ENCODE measurements at places on chromosomes 6 and 20. TPM values are rescaled to one million over a fixed set of nuclear protein-coding genes. Genes with fewer than 3 reads are reported as not detected.

- no peak for DNase-seq
These were observed 398.0 kb downstream of the RNGTT start for GRCh38 chr6:88565409-88565811.

- no peak for DNase-seq
These were observed 7.4 kb upstream of the IGF2R start for GRCh38 chr6:159961528-159961927.

Gene LY6G5C
- 3.9 TPM for total RNA-seq

- DNase-seq: no peak
These were observed 292.2 kb upstream of the RSPO3 start for GRCh38 chr6:126826166-126826714.

DNA sequence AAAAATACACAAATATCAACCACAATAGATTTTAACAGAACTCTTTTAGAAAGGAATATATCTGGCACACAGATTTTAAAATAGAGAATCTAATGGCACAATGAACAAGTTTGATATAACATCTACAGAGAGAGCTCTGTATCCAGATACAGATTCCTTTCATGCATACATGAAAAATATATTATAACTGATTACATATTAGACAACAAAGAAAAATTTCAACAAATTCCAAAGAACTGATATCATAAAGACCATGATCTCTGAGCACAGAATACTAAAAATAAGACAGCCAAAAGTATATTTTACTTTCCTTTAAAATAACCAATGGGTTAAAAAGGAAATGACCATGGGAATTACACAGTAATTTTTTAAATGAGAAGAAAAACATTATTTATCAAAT, 74.1 kb upstream of the MAP7 start:
- no peak for DNase-seq

GRCh38 chr6:168530653-168531071, 89.7 kb downstream of the SMOC2 start:
- no peak for DNase-seq

Gene TUBB2B
- 158 TPM for total RNA-seq

- no peak for DNase-seq
These were observed 98.8 kb upstream of the NXT1 start for GRCh38 chr20:23251779-23252178.

DNA sequence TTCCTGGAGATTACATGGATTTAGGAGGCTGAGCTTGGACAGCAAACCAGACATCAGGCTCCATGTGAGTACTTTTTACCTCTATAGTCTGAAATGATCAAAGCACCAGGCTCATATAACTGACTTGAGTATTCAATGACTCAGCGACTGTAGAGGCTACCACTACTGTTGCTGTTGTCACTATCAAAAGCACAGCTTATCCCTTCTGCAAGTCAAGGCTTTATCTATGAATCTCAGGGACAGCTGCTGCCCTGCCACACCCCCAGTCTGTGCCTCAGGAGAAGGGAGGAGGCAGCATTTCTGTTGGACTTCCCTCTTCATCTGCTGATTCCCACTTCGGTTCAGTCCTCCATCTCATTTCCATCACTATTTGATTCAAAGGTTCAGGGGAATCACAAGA, 80.5 kb upstream of the CNR1 start:
- DNase-seq: no peak

DNA sequence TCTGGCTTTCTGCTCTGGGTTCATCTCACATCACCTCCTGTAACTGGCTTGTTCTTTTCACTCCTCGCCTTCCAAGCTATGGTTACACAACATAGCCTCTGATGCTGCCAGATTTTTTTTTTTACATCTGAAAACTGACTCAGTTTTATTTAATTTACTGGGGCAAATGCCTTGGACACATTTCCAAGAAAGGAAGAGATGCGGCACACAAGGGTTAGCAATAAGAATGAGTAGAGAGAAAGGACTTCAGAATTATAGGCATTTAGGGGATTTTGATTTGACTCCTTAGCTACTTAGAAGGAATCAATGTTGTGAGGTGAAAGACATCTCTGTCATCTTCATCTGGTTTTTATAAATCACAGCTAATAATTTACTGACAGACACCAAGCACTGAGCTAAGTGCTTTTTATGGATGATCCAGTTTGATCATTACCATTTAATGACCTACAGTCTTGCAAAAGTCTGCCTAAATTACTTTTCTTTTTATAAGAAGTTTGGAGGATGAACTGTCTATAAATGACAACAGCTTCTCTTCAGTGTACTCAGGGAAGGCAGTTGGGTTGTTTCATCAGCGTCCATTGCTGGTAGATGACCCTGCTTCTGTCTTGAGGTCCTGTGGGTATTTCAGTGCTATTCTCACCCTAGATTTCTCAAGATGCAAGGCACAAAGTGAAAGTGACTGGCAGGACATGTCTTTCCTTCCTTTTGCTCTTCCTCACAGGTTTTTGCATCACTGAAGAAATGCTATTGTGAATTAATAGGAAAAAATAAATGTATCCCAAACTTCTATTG, 31.1 kb downstream of the LAMA4 start:
- DNase-seq: no peak

DNA sequence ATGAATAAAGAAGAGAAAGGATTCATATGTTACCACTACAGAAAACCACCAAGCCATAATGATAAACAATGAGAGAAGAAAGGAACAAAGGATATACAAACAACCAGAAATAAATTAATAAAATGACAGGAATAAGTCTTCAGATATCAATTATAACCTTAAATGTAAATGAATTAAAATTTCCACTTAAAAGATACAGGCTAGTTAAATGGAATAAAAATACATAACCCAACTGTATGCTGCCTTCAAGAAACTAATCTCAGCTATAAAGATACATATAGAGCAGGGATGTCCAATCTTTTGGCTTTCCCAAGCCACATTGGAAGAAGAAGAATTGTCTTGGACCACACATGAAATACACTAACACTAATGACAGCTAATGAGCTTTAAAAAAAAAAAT, 135.9 kb upstream of the GJE1 start:
- DNase-seq: no peak

Gene SMPDL3A
- 12.4 TPM for total RNA-seq

DNA sequence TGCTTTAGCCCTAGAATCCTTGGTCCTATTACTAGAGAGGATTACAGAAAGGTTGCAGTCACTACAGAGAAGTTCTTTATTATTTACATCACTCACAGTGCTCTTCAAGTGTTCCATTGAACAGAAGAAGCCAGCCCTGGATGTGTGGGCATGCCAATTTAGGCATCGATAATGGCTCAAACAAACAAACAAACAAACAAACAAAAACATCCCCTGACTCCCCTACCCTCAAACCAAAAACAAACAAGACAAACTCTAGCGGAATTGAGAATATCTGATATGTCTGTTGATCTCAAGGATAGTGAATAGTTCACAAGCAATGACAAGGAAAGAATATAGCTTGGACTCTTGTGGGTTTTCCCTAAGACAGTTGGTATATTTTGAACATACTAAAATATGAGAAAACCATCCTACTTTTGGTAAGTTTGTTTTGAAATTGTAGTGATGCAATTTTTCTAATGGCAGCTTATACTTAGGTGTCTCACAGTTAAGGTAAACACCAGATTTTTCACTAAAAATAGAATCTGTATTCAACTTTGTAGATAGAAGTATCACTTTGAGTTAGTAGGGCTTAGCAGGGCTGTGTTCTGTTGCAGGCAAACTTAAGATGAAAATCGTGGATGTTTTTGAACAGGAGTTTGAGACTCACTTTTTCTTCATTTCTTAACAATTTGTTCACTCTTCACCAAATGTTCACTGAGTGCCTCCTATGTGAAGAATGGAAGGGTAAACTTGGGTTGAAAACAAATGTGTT, 92.8 kb upstream of the FAM184A start:
- DNase-seq: no peak

DNA sequence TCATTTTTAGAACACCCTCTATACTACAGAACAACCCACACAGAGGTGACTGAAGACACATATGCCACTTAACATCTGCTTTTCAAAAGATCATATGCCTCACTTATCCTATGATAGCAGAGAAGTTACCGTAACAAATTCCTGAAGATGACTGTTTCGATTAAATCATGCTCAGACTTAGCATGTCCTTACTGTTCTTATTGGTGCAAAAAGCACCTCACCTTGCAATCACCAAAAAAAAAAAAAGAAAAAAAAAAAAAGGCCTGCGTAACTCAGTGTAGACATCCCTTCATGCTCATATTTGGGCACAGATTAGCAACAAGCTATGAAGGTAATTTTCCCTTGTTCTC, 17.7 kb upstream of the DST start:
- DNase-seq: no peak

Gene KCNG1
- total RNA-seq: 22.7 TPM

Gene EDN1
- total RNA-seq: not detected

DNA sequence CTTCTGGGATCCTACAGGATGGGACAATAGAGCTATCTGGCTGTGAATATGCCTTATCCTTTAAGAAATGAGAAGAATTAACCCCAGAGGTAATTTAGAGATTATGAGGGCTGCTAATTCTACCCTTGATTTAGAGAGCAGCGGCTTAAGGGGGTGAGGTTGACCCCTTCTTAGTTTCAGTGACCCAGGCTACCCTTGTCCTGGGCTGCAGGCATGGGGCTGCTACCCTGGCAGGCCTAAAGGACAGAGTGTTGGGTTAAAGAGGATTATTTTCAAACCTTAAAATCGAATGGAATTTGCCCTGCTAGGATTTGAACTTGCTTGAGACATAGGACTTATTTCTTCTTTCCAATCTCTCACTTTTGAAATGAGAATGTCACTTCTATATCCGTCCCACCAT, 1343.4 kb downstream of the HACE1 start:
- no peak for DNase-seq

- DNase-seq: no peak
These were observed 139.5 kb upstream of the CST7 start for GRCh38 chr20:24809606-24810005.

Gene CST7
- not detected for total RNA-seq

GRCh38 chr20:6492271-6493055, 275.0 kb upstream of the BMP2 start:
- no peak for DNase-seq

GRCh38 chr20:54323227-54323734, 115.4 kb downstream of the PFDN4 start:
- DNase-seq: no peak

GRCh38 chr6:125301435-125302391, at the start of gene HDDC2:
TSS of gene HDDC2 (minus strand) at chr6:125301967. CDS start at chr6:125301932, 35 bp downstream.
- DNase-seq: peak; percentile 53

DNA sequence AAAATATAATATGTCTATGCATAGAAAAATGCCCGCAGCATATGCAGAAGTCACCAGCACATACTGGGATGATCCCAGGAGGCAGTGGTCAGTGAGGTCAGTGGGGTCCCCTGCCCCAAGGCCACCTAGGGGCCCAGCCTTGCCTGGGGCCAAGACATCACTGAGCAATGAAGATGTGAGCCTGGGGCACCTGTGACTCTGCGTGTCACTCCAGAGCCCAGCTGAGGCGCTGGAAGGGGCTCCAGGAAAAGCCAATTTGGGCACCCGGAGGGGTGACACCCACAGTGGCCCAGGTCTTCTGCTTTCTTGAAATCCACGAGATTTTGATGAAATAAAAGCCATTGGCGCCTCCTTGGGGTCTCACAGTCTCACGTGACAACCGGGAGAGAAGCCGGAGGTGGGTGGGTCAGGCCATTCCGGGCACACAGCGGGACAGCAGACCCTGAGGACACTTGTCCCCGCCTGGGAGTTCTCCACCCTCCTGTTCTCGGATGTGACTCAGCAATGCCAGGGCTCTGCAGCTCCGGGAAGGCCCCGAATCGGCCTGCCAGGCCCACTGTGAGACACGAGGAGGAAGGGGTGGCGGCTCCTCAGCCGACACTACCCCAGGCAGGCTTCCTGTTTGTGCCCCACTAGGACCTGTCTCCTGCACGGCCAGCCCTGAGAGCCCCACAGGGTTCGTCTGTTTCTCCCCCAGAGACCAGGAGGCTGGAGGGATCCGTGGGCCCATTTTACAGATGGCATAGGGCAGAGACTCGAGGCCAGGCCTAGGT, 24.4 kb upstream of the SLCO4A1 start:
- no peak for DNase-seq

- no peak for DNase-seq
These were observed 384.0 kb upstream of the SASH1 start for GRCh38 chr6:147958683-147959082.

- DNase-seq: peak; percentile 20
These were observed 1.4 kb downstream of the BACH2 start for GRCh38 chr6:90294989-90295853.

GRCh38 chr6:47044397-47044796, 2.3 kb upstream of the ADGRF1 start:
- no peak for DNase-seq

- DNase-seq: no peak
These were observed 356.0 kb downstream of the BMP2 start for GRCh38 chr20:7123457-7123856.

- no peak for DNase-seq
These were observed 1.0 kb downstream of the TRERF1 start for GRCh38 chr6:42450477-42451332.

Gene DCBLD1
- total RNA-seq: 1.5 TPM

DNA sequence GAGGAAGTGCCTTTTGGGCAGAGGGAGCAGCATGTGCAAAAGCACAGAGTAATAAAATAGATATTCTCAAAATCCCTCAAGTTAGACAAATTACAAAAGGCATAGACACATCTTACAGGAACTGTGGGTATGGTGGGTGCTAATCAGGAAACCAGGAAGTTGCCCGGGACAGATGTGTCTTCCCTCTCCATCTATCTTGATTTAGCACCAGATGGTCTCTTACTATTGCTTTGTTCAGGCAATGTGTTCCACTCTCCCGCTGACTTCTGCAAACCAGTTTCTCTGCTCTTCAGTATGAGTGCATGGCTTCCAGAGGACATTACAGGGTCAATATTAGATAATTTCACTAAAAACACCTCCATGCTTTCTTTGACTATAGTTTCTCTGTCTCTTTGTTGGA, 13.2 kb downstream of the CITED2 start:
- DNase-seq: no peak

Gene TTBK1
- total RNA-seq: not detected

- no peak for DNase-seq
These were observed 163.2 kb downstream of the RALGAPA2 start for GRCh38 chr20:20549267-20549612.

DNA sequence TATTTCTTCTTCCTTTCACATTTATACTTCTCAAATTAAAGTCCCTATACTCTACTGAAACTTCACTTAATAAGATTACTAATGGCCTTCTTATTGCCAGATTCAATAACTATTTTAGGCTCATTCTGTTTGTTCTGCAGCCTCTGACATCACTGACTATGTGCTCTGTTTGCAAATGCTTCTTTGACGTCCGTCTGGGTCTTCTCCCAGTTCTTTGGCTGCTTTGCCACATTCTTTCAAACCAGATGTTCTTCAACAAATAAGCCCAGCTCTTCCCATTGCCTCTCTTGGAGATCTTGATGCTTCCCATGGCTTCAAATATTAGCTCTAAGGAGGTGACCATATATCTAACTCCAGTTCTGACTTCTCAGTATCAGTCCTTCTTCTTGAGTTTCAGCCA, 117.4 kb downstream of the BTBD9 start:
- DNase-seq: no peak

Gene GTSF1L
- total RNA-seq: not detected

Data from A673 (cell line).